Activated B cell treated with CpG ODN at 0.5 μM for 24 hours (primary cell): ENCODE measurements at places on chromosomes 3 and 15.

- DNase-seq: no peak
These were observed 27.0 kb upstream of the MFGE8 start for GRCh38 chr15:88940110-88940675.

DNA sequence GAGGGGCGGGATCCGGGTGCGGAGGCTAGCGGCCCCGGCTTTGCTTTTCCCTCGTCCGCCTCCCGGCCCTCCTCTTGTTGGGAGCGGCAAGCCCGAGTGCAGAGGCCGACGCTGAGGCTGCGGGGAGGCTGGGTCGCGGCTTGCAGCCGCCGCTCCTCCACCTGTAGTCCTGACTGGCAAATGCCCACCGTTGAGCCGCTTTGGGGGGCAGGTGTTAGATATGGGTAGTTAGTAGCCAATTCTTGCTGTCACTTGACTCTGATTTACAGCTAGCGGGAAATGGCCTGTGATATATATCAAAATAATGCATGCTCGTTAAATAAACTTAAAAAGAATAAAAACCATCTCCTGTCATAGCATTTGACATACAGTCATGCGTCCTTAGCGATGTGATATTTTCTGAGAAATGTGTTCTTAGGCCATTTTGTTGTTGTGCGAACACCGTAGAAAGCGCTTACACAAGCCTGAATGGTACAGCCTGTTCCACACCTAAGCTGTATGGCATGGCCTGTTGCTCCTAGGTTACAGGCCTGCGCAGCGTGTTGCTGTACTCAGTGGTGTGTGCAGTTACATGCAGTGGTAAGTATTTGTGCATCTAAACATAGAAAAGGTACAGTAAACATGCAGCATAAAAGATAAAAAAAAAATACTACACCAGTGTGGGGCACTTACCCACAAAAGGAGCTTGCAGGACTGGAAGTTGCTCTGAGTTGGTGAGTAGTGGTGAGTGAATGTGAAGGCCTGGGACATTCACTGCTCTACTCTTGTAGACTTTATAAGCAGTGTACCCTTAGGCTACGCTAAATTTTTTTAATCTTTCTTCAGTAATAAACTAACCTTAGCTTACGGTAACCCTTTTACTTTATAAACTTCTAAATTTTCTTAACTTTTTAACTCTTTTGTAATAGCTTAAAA is 873 bp downstream of the CAPN7 start:
- no peak for DNase-seq

DNA sequence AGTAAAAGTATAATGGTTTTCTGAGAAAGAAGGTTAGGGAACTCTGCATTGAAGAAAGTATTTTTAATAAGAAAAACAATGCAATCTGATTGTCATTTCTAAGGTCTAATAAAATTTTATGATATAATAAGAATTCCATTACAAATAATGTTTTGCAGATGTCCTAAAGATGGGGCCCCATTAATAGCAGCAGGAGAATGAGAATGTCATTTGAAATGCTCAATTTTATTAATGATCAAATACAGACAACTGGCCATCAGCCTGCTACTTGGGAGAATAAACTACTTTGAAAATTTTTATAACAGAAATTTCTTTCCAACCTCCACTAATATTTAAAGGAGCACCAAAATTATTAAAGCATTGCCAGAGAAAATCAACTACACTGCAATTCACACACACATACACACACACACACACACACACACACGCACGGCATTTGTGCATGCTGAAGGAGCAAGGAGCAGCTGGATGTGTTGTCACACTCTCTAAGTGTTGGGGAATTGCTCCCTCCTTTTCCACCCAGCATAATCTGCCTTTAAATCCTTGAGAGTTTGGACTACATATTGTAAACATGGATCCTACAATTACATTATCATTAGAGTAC is 109.5 kb downstream of the THRB start:
- no peak for DNase-seq

DNA sequence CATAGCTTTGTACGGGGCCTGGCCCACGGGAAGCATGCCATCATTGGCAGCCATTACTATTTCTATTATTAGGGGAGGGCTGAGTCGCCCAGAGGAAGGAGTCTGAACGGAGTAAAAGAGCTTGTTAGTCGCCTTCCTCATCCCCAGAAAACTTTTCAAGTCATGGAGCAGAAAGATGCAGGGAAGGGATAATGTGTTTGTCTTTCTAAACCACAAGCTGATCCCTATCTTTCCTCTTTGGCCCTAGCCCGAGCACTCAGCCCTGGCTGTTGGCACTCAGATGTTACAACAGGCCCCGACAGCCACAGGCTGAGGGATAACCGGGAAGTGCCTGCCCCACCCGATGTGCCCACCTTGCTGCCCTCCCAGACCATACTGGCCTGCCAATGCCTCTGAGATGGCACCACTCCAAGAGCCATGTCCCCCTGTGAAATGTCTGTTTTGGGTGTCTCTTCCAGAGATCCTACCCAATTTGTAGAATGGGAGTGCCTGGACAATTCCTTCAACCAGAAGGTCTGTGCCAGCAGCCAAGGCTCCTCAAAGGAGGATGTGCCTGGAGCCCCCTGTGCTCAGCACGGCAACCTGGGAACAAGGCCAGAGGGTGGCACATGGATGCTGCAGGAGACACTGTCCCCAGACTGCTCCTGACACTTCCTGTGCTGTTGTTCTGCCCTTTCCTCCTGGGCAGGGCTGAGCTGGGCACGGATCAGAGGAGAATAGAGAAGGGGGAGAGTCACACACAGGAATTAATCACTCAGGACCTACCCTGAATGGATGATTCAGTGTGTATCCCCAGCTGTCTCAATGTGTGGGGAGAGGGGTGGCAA is 10.8 kb downstream of the PAK6 start:
- no peak for DNase-seq

DNA sequence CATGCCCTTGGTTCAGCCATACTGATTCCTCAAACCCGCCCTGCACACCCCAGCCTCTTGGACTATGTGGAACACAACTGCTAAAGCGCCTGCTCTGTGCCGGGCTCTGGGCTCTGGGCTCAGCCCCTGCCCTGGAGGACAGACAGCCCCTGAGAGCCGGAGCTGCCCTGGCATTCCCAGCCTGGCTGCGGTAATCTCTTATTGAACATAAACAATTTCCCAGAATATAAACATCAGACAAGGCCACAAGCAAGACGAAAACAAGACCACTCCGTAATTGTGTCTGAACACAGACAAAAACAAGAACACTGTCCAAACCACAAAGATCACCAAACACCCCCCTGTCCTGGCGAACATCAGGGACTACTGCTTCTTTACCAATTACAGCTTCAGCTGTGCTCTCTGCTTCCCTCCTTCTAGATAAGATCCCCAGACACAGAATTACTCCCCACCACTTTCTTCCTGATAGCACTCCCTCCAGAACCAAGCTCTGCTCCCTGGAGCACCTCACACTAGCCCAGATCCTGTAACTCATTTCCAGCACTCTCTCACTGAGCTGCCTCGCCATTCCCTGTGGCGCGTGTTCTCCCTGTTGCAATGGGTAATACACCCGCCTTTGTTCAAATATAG is 57.1 kb upstream of the TLE3 start:
- no peak for DNase-seq

- DNase-seq: no peak
These were observed 15.1 kb downstream of the LRRC3B start for GRCh38 chr3:26637698-26638097.

GRCh38 chr3:17115186-17115585 is 230.4 kb downstream of the PLCL2 start:
- no peak for DNase-seq

DNA sequence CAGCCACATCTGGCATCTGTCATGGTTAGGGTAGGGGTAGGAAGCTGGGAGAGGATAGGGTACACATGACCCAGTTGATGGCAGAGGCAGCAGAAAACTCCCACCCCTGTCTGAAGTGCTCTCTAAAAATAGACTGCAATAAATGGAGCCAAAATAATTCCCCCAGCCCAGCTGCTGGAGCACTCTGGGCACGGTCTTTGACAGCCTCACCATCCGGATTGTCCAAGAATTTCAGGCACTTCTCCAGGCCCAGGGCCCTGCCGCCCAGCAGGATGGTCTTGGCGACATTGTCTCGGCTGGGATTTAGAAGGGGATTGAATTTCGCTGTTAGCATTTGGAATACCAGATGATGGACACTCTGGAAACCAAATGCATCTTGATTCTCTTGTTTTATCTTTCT is 103.7 kb downstream of the IQSEC1 start:
- DNase-seq: no peak

- no peak for DNase-seq
These were observed 25.2 kb downstream of the ITGB5 start for GRCh38 chr3:124862006-124862405.

DNA sequence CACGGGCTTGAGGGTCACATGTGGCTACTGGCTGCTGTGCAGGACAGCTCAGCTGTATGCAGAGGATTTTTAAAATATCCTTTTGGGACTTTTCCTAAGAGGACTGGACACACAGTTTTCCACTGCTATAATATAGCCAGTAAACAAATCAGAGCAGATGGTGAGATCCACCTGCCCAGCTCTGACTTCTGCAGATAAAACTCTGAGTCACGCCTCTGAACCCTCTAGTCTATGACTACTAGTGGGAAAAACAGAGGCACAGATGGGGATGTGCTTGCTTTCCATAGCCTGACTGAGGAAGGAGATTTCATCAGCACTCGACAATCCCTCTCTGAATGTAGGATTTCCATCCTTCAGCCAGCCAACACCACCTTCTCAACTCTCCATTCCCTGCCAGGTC is 45.1 kb downstream of the COLQ start:
- no peak for DNase-seq

DNA sequence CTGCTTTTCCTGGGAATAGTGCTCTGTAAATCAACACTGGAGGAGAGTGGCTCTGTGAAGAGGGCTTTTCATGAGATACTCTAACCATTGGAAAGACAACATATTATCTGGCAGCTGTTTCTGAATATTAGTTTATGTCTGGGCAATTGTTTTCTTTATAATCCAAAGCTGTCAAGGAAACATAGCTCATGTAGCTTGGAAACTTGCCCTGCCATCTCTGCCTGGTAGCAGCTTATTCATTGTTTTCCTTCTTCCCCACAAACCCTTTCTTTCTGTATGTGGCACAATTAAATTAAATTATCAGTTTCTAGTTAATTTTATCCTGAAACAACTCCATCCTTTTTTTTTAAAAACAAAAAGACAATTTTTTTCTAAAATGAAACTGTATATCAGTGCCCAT is 160.0 kb downstream of the EDEM1 start:
- no peak for DNase-seq

GRCh38 chr3:130828948-130829947 is 64.6 kb upstream of the ATP2C1 start:
- no peak for DNase-seq

- no peak for DNase-seq
These were observed 382.4 kb upstream of the GBE1 start for GRCh38 chr3:82143661-82144412.

DNA sequence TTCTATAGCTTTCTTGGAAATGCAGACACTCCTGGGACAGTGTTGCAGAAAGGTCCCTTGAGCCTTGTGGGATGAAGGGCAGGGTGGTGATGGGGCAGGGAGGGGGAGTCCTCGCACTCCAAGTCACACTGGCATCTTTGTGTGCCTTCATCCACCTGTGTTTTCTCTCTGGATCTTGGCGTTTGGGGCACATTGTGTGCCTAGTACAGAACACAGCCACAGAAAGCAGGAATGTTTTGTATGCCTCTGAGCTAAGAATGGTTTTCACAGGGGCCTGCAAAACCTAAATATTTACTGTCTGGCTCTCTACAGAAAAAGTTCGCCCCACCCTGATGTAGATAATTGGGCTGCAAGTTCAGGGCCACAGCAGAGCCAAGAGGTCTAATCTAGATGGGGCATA is 5.7 kb downstream of the MYZAP start:
- DNase-seq: no peak

- peak; percentile 17 for DNase-seq
These were observed 78.0 kb upstream of the SLC25A36 start for GRCh38 chr3:140863580-140864009.

- DNase-seq: no peak
These were observed 122.9 kb downstream of the GREM1 start for GRCh38 chr15:32840507-32841245.
